Activated CD4-positive, alpha-beta T cell treated with anti-CD3 and anti-CD28 coated beads, Interleukin-2, amount 50 U/mL, for 16 hours (primary cell): ENCODE measurements at places on chromosomes 5 and 9.
A peak's percentile ranks its signal among the peaks of the same experiment; 100 is the strongest.

DNA sequence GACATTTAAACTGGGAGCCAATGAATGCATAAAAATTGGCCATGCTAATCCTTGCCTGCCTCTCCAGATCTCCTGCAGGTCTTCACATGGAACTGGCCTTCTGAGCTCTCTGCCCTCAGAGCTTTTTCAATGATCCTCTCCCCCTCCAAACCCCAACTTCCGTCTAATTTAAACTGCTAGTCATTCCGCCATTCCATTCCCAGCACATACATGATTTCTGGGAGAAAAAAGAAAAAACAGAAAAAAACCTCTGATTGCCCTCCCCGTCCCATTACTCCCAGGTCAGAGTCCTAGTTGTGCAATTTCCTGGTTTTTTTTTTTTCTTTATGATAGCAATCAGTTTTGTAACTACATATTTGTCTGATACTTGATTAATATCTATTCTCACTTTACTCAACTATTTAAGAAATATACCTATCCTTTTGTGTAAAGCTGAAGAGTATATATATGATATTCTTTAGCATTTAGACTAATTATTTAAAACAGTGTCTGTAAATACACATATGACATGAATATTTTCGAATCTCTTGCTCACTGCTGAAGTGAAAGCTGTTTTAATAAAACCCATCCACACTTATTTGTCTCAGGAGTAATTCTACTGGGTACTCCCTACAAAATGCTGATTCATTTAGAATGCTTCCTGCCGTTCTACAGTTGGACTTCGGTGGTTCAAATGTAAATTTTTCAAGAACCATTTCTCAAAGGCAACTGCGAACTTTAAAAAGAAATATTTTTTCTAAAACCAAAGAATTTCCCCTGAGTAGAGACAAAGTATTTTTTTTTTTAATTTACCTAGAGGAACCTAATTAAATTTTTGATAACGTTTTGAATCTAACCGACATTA, 1.6 kb downstream of the HINT1 start:
- peak; percentile 47 for DNase-seq

DNA sequence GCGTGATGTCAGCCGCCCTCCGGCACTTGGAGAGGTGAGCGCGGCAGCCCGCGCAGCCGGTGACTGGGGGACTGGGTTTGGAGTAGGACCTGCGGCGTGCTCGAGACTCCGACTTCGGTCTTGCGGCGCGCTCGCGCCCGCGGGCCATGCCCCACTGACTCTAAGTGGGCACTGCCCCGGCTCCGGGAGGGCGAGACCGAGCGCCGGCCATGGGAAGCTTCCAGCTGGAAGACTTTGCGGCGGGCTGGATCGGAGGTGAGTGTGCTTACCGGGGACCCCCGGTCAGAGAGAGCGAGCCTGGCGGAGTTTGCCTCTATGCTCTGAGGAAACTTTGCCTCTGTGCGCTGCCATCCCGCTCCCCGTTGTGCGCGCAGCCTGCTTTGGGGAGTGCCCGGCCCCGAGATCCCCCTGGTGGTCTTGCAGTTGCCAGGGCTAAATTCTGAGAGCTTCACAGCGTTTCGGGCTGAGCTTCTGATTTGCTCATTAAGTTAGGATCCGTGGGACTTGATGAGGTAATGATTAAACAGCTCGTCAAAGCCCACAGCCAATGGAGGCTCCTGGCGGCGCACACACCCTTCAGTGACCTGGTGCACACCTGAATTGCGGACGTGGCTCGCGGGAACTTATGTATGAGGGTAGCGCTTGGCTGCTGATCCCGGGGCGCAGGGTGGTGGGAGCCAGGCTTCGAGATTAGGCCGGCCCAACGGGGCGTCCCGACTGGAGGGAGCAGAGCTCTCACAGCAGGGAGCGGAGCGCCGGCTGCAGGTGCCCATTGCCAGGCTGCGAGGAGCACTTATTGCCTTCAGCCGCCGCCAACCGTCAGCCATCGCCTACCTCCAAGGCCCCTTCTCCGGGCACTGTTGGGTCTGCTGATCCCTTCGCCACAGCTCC, at the start of gene SLC25A48:
Gene SLC25A48, plus strand, starts transcription at position 25 of the 891 bp plus-strand sequence. Its CDS starts 185 bp downstream, at position 210.
- peak; percentile 63 for DNase-seq

DNA sequence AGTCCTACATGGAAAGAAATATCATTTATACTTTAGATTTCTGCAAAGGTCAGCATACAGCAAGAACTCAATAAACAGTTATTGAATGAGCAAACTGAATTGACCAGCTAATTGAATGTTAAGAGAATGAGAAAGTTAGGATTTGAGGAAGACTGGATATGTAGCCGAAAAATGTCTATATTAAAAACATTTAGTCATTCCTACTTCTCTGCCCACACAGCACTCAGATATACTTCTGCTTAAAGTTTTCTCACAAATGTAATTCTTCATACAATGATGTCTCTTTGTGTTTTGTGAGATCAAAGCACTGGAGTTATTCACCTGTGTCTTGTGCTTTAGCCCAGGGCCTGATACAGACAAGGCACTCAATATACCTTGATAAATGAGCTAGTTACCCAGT, 188.6 kb downstream of the PARP8 start:
- DNase-seq, result no peak

DNA sequence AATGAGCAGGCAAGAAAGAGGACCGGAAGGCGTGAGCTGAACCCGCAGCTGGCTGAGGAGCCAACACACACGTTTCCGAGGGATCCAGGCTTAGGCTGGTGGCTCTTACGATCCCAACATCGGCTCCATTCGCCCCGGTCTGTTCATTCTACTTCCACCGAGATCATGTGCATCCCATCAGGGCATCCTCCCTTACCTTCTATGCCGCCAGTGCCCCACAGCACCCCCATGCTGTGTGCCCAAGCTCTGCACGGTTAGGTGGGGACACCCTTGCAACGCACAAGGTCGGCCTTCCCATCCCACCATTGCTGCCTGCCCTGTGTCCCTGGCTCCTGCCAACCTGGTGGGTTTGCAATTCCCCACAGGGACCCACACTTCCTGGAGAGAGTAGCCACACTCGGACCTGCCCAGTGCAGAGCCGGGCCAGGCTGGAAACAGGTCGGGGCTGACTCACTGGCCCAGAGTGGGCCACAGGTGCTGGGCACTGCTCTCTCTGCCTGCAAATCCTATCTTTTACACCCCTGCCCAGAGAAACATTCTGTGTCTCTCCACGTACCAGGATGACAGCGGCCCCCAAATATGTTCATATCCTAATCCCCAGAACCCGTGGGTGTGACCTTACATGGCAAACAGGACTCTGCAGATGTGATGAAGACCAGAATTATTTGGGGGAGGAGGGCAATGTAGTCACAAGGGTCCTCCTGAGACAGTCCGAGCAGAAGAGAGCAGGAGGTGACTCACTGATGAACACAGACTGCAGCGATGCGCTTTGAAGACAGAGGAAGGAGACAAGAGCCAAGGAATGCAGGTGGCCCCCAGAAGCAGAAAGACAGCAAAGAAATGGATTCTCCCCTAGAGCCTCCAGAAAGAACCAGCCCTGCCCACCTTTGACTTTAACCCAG, 182.2 kb downstream of the AUH start:
- no peak for DNase-seq

DNA sequence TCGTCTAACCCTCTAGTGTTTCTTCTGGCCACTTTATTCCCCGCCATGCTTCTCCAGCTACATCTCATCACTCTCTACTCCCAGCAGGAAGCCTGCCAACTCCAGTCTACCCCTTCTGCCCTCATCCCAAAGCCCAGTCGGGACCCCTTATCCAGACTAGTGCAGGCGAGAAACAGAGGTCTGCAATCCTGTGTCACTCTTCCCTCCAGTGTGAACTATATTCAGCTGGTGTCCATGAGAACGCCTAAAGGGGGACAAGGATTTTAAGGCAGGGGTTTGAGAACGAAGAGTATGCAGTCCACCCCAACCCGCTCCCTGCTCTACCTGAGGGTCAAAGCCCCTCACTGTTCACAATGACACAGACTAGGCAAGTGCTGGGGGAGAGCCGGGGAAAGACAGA, 41.7 kb upstream of the GABRP start:
- no peak for DNase-seq

DNA sequence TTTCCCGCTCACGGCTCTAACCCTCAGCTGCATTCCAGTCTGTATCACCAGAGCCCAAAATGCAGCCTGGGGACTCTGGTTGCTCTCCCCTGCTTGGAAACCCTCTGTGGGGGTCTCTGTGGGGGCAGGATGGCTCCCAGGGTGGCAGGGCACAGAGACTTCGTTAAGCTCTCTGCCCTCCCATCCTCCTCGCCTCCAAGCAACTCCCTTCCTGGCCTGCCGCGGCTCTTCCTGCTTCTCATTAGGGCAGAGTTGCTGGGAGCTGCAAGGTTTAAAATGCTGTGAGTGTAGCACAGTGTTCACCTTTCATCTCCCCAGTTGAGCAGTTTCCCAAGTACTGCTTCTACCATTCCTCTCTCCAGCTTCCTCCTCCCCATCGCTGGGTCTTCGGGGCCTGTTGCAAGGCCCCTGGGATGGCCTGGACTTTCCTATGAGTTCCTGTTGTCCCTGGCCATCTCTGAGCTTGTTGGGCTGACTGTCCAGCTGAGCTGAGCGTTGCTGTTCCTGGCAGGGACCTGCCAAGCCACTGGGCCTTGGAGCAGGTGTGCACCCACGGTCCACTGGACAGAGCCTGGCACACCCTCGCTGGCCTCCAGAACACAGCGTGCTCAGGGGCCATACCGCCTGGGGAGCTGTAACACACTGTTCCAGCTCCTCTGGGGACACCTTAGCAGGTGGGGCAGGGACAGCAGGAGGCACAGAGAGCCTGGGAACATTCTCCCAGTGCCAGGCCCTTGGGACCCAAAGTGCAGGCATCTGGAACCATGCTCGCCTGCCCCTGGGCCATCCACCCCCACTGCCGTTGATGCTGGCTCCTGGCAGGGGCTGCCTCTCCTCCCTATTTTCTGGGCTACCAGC, 188.4 kb downstream of the C9orf50 start:
- no peak for DNase-seq

GRCh38 chr5:6722015-6722414, 8.8 kb downstream of the TENT4A start:
- no peak for DNase-seq

- no peak for DNase-seq
Observed at GRCh38 chr5:22643356-22643755, 209.8 kb downstream of the CDH12 start.

DNA sequence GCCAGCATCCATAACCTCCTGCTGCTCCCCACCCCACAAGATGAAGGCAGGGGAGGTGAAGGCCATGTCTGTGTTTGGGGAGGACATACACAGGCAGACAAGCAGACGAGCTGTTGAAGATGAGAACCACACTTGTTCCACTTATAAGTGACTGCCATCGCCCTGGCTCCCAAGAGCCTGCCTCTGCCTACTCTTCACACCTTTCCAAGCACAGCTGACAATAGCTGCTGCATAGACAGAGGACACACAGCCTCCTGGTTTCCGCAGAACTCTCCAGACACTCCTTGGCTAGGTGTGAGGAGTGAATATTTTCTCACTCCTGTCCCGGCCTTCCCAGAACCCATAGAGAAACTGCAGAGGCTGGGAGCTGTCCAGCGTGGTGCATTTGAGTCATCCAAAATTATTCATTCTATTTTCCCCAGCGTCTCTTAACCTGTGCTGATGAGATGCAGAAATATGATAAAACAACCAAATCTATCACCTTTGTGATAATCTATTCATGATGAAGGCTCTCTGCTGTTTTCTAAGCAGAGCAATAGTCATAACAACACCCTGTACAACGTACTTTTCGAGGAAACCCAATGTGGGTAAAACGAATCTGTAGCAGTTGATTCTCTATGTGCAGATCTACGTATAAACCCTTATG, 24.7 kb downstream of the KLF9 start:
- DNase-seq, result peak; percentile 28
